ENCODE measurements at places on chromosomes 3 and 15. TPM values are rescaled to one million over a fixed set of nuclear protein-coding genes. Genes with fewer than 3 reads are reported as not detected.

The SLC9C1 gene
- total RNA-seq: not detected

The POPDC2 gene
- 21.9 TPM for total RNA-seq

The APEH gene
- total RNA-seq: 140 TPM

The ADAMTS17 gene
- 12.8 TPM for total RNA-seq

The RBP2 gene
- not detected for total RNA-seq

The OSTN gene
- total RNA-seq: 0.07 TPM

The RARRES1 gene
- total RNA-seq: 27.6 TPM

The CDAN1 gene
- 4.6 TPM for total RNA-seq

GRCh38 chr15:67178569-67179210, 75.8 kb downstream of the AAGAB start:
- H3K36me3 ChIP-seq: peaks cover 10% of the 10 kb centered on the region
- H3K27me3 ChIP-seq: no peaks in the 10 kb centered on the region
- peaks cover 39% of the 10 kb centered on the region for H3K4me1 ChIP-seq
- peak overlapping the region; percentile 99 for H3K27ac ChIP-seq
- H3K4me3 ChIP-seq: no peak overlapping the region

- no peak overlapping the region for H3K27ac ChIP-seq
- no peaks in the 10 kb centered on the region for H3K4me1 ChIP-seq
- H3K27me3 ChIP-seq: peaks cover 22% of the 10 kb centered on the region
- H3K4me3 ChIP-seq: no peak overlapping the region
These were observed 106.8 kb upstream of the SLC6A11 start for GRCh38 chr3:10709110-10709781.

- no peaks in the 10 kb centered on the region for H3K27me3 ChIP-seq
- no peaks in the 10 kb centered on the region for H3K36me3 ChIP-seq
- no peak overlapping the region for H3K4me3 ChIP-seq
- no peaks in the 10 kb centered on the region for H3K4me1 ChIP-seq
- H3K27ac ChIP-seq: no peak overlapping the region
These were observed 402.2 kb upstream of the CFAP20DC start for GRCh38 chr3:59451800-59452746.

GRCh38 chr15:72782274-72783003, 1.1 kb downstream of the ADPGK start:
- peak overlapping the region; percentile 94 for H3K4me3 ChIP-seq
- peak overlapping the region; percentile 96 for H3K27ac ChIP-seq
- peaks cover 20% of the 10 kb centered on the region for H3K4me1 ChIP-seq
- no peak for DNase-seq

GRCh38 chr3:168157099-168157700, 61.5 kb upstream of the GOLIM4 start:
- no peak for DNase-seq
- no peaks in the 10 kb centered on the region for H3K27me3 ChIP-seq
- no peak overlapping the region for H3K27ac ChIP-seq

DNA sequence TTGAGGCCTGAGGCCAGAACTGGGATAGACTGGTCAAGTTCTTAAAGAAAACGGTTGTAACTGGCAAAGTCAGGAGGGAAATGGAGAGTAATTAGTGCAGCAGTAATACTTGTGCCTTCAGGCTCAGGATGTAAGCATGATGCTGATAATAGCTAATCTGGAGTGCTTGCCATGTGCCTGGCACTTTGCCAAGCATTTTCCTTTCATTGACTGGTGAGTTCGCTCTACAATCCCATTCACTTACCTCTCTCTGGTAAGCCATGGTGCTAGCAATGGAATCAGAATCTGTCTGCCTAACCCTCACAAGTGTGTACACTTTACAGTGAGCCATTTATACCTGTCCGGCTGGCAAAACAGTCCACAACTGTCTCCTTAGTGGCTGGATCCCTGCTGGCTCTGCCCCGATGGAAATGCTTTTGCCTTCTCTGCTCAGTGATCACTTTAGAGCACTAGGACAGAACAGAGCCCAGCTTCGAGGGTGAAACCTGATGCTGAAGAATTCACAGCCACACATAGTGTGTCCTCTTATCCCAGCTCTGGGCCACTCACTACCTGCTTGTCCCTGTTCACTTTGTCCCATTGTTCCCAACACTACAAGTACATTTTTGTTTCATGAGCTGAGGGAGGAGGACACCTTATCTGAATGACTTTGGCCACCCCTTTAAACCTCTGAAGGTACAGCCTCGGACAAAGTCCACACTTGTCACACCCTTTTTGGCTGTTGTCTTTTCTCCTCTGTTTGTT, 10.3 kb downstream of the CHP1 start:
- H3K4me3 ChIP-seq: no peak overlapping the region
- peaks cover 5% of the 10 kb centered on the region for H3K4me1 ChIP-seq
- peak overlapping the region; percentile 56 for H3K27ac ChIP-seq
- DNase-seq: no peak
- no peaks in the 10 kb centered on the region for H3K27me3 ChIP-seq
- H3K36me3 ChIP-seq: no peaks in the 10 kb centered on the region

- no peak for DNase-seq
- no peaks in the 10 kb centered on the region for H3K27me3 ChIP-seq
- no peak overlapping the region for H3K4me3 ChIP-seq
- peaks cover 45% of the 10 kb centered on the region for H3K36me3 ChIP-seq
- no peak overlapping the region for H3K27ac ChIP-seq
These were observed 10.7 kb downstream of the HMCES start for GRCh38 chr3:129289201-129289921.

- peaks cover 91% of the 10 kb centered on the region for H3K4me1 ChIP-seq
- no peak for DNase-seq
- H3K27me3 ChIP-seq: no peaks in the 10 kb centered on the region
- H3K4me3 ChIP-seq: no peak overlapping the region
These were observed 61.7 kb downstream of the FNDC3B start for GRCh38 chr3:172101107-172101506.

DNA sequence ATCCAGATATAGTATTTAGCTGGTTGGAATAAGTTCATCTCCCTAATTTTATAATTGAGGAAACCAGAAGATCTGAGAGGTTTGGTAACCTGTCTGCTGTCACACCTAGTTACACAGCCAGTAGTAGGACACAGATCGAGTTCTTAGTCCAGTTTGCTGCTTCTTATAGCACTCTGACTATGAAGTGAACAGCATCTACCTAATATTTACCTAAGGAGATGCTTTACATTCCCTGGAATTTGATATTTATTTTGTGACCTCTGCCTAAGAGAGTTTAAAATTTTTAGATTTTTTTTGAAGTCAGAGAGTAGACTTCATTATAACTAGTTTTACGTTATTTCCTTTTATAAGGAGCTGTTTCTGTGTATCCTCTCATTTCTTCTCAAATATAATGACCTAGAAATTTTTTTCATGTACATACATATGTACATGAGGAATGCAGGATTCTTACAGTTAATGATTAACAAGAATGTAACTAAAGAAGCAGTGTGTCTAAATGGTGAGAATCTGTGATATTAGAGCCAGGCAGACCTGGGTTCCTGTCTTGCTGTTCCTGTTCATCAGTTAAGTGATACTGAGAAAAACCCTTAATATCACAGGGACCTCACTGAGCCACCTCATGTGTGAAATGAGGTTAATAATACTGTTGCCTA, 4.3 kb downstream of the ARHGEF26 start:
- peaks cover 20% of the 10 kb centered on the region for H3K27me3 ChIP-seq
- no peak overlapping the region for H3K4me3 ChIP-seq
- H3K27ac ChIP-seq: no peak overlapping the region
- DNase-seq: no peak
- H3K4me1 ChIP-seq: no peaks in the 10 kb centered on the region
- H3K36me3 ChIP-seq: no peaks in the 10 kb centered on the region

GRCh38 chr15:97598353-97598798, 362.1 kb upstream of the ARRDC4 start:
- H3K27me3 ChIP-seq: no peaks in the 10 kb centered on the region
- no peak overlapping the region for H3K27ac ChIP-seq
- H3K4me1 ChIP-seq: no peaks in the 10 kb centered on the region
- no peaks in the 10 kb centered on the region for H3K36me3 ChIP-seq
